Bronchial epithelial cell (primary cell): ENCODE measurements at places on chromosomes 1 and 21. TPM values are rescaled to one million over a fixed set of nuclear protein-coding genes. Genes with fewer than 3 reads are reported as not detected.

The FCRL6 gene
- 0.13 TPM in 1 of 2 replicates, not detected in the other for total RNA-seq

The ZBTB21 gene
- total RNA-seq = 6.6 and 12.5 TPM in 2 replicates

The SLC39A1 gene
- 71.2 and 108 TPM in 2 replicates for total RNA-seq

The ITGB2 gene
- total RNA-seq = 0.26 and 1.1 TPM in 2 replicates
